ENCODE measurements at places on chromosomes 5 and 9. TPM values are rescaled to one million over a fixed set of nuclear protein-coding genes. Genes with fewer than 3 reads are reported as not detected.

- H3K27me3 ChIP-seq = peaks cover 3% of the 10 kb centered on the region
- no peak overlapping the region for H3K4me3 ChIP-seq
- no peak overlapping the region for H3K27ac ChIP-seq
- no peaks in the 10 kb centered on the region for H3K36me3 ChIP-seq
Measured at GRCh38 chr5:68116868-68117411, 98.6 kb upstream of the PIK3R1 start.

GRCh38 chr5:59779453-59779852 lies 114.1 kb downstream of the PDE4D start:
- no peak overlapping the region for H3K4me3 ChIP-seq
- DNase-seq = no peak
- H3K36me3 ChIP-seq = no peaks in the 10 kb centered on the region
- no peaks in the 10 kb centered on the region for H3K4me1 ChIP-seq
- no peaks in the 10 kb centered on the region for H3K27me3 ChIP-seq

GRCh38 chr9:127021664-127022363 lies 100.6 kb downstream of the ANGPTL2 start:
- peaks cover 6% of the 10 kb centered on the region for H3K36me3 ChIP-seq
- DNase-seq = no peak
- H3K4me1 ChIP-seq = peaks cover 4% of the 10 kb centered on the region
- H3K27me3 ChIP-seq = no peaks in the 10 kb centered on the region
- H3K4me3 ChIP-seq = no peak overlapping the region

WNT8A gene
- not detected for polyA plus RNA-seq

- no peaks in the 10 kb centered on the region for H3K4me1 ChIP-seq
- no peak overlapping the region for H3K27ac ChIP-seq
- peaks cover 2% of the 10 kb centered on the region for H3K36me3 ChIP-seq
Measured at GRCh38 chr5:55620766-55621160, 86.0 kb upstream of the PLPP1 start.
